Left colon (tissue), 2 donors: ENCODE measurements at places on chromosomes 3 and 15. TPM values are rescaled to one million over a fixed set of nuclear protein-coding genes. Genes with fewer than 3 reads are reported as not detected.

DNA sequence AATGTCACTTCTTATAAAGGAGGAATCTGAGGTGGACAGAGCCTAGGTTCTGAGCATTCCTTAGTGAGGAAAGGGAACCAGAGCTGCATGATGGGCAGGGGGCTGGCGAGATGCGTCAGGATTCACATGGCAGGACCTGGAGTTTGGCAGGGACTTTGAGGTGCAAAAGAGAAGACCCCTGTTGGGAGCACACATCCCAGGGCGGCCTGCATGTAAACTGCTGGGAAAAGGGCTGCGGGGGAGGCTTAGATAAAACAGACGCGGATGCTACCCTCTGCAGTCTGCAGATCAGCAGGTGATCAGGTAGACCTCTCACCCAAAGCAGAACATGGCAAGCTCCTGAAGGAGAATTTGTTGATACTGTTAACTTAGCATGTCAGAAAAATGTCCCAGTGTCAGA lies 168.4 kb downstream of the VGLL4 start:
- no peak for DNase-seq

DNA sequence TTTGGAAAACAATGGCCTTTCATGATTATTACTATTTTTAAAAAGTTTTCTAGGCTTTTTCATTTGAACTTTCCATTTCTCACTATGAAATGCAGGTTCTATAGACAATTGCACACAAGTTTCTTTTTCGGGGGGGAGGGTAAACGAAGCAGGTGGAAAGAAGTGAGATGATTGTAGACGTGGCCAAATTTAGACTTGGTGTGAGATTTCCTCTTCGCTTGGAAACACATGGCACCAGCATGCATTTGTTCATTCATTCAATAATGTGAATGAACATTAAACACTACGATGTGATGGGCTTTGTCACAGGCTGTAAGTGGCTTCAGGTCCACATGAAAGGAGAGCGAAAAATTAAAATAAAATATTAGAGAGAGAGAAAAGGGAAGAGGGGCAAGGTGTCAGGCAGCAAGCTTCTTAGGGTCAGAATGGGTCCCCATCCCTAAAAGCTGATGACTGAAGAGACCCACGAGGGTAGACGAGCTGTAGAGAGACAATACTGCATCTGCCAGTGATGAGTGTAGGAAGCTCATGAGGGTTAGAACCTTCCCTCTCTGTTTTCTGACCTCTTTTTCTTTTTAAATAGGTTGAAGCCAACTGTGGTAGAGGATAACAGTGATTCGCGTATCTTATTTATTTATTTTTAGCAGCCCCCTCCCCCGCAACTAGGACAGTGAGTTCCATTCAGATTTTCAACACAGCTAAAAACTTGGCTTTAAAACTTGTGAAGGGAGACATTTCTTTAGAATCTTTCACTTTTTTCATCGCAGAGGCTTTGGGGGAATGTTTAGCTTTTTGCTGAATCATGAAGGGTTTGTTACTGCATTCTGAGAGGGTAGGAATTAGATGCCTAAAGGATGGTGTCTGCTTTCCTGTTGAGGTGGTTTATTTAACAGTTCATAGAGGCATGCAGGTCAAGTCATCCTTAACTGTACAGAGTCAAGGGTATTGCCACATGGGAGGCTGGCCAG lies 36.2 kb downstream of the GAP43 start:
- no peak for DNase-seq

DNA sequence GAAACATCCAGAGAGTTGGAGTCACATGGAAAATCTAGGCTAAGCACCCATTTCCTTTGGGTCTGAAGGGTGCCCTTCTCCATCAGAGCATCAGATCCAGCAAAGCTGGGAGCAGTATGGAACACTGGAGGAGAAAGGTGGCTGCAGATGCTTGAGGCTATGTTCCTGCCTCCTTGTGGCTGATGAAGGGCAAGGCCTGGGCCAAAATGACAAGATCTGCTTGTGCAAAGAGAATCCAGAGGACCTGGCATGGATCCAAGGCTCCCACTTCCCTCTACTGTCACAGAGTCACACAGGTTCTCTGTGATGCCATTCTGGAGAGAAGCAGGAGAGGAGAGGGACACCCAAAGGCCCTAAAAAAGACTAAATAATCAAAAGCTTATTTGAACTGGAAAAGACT lies 9.2 kb upstream of the ATP8B4 start:
- peak; percentile 53 for DNase-seq

DNA sequence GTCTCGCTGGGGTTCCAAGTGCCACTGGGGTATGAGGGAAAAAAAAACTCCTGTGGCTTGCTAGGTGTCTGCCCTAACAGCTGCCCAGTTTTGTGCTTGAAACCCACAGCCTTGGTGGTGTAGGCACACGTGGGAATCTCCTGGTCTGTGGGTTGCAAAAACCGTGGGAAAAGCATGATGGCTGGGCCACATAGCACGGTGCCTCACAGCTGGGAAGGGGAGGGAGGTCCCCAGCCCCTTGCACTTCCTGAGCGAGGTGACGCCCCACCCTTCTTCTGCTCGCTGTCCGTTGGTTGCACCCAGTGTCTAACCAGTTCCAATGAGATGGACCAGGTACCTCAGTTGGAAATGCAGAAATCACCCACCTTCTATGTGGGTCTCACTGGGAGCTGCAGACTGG lies 144.3 kb downstream of the KBTBD8 start:
- DNase-seq: no peak

GRCh38 chr3:147297761-147298350 lies 108.5 kb downstream of the ZIC4 start:
- DNase-seq: no peak

DNA sequence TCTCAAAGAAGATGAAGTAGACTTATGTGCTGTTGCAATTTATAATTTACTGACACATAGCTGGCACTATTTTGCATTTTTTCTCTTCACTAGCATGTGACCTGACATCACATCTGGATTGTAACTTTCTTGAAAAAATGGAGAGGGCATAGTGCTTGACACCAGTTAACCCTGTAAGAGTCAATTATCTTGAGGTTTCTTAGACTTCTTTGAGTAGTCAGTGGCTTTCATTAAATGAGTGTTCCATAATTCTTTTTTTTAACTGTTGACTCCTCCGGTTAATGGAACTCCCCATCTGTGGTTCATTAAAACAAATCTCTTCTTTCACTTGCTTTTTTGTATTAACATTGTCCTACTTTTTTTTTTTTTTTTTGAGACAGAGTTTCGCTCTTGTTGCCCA lies 16.9 kb upstream of the PRKCI start:
- DNase-seq: no peak

DNA sequence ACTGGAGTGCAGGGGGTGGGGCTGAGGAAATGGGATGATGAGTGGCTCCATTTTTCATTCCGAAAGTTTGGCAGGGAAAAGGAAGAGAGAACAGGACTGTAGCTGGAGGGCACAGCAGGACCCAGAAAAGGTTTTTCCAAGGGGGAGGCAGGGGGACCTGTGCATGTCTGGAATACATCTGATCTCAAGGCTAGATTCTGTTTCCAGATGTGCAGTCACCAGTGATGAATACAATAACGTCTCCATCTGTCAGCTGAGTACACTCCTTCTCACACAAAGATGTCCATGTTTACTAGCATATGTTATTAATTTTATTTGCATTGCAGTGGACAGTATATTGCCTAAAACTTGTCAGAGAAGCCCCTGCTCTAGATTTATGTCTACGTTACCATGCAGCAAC lies 39.9 kb upstream of the PRTG start:
- DNase-seq: no peak

DNA sequence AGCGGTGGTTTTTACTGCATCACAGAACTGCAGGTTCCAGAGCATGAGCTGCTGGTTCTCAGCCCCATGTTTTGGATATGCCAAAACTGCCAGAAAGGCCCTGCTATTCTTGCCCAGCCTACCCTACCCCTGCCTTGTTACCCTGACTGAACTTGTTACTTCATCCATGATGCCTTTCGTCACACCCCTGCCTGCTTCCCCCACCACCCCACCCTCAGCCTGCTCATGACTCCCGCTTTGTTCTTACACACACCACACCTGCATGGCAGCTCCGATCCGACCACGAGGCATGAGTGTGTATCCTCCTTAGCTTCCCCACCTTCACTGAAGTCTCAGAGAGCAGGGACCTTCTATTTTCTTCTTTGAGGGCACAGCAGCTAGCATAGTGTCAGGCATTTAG lies 5.1 kb upstream of the TM4SF1 start:
- DNase-seq: no peak

GRCh38 chr3:30895329-30895728 lies 868 bp upstream of the GADL1 start:
- no peak for DNase-seq

DNA sequence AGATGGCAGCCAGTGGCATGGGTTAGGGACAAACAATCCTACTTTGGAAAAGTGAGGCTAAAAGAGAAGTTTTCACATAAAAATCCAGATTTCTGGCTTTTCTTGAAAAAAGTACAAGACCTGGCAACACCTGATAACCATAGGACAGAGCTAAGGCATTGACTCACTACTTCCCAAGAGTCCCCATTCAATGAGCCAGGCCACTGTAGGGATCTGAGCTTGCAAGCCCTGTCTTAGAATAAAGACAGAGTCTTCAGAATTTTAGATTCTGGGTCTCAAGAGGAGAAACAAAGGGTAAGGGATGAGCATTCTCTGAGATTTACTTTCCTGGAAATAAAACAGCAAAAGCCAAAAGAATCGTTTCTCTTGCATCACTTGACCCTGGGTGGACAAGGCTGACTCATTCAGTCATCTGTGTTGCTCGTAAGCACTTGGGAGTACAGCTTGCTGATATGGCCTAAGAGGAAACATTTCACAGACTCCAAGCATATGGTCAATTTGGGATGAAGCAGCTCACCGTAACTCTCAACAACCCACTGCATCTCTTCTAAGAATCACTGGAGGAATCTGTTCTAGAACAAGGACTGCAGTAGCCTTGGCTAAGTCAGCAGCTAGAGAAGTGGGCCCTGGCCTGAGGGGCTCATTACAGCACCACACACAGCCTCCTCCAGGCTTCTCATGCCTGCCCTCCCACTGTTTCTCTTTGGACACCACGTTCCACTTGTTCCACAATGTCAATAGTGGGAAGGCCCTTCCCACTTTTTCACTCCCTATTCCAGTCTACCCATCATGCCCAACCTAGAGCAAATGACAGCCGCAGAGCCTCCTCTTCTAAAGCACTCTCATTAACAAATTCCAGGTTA lies 86.2 kb downstream of the RFTN1 start:
- DNase-seq: no peak

GRCh38 chr3:190299969-190300368 lies 22.3 kb downstream of the CLDN1 start:
- no peak for DNase-seq

DNA sequence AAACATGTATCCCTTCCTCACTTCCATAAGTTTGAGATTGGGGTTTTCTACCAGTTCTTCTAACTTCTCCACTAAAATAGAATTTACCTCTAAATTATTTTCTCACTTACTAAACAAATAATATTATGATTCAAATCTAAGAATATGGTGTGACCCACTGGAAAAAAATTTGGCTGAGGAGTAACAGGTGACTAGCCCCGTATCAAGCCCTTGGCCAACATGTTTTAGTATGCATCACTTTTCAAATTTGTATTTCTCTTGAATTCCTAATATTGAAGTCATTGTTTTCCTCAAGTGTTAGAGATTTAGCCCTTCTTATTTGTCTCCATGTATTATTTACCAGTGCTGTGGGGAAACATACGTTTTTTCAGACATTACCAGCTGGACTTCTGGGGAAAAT lies 759.4 kb downstream of the NSUN3 start:
- no peak for DNase-seq

DNA sequence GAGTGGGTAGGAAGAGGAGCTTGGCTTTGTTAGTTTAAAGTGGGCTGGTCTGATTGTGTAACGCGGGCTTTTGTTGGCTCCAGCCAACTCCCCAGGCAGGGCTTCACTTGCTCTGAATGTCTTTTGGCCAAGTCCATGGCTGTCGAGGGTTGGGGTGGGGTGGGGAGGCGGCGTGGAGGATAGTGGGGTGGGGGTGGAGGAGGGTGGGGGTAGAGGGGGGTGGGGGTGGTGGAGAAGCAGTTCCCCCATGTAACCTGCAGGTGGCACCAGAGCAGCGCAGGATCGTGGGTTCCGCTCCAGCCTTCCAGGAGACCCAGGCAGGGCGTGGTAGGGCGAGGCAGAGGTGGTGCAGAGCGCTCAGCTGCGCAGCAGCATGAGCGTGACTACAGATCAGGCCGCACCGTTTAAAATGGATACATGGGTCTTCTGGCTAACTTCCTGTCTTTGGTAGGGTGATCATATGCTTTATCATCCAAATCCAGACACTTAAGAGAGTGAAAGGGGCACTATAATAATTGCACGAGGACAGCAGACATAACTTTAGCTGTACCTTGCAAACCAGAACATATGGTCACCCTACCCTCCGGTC lies 28.3 kb downstream of the GOLGA6A start:
- peak; percentile 82 for DNase-seq

GRCh38 chr15:37131621-37132020 lies 31.3 kb upstream of the MEIS2 start:
- DNase-seq: no peak

- no peak for DNase-seq
These were observed 713.9 kb upstream of the GBE1 start for GRCh38 chr3:82475306-82475705.

DNA sequence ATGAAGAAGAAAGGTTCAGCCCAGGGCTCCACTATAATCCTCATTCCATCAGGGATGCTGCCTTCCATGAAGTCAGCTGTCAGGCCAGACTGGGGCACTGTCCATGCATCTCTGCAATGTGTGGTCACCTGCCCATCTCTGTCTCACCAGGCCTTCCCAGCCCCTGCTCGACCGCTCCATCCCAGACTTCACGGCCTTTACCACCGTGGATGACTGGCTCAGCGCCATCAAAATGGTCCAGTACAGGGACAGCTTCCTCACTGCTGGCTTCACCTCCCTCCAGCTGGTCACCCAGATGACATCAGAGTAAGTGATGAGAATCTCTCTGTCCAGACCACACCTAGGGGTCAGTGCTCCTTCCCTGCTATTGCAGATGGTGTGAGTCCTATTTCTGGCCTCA lies 454.1 kb downstream of the EPHB1 start:
- no peak for DNase-seq

GRCh38 chr3:50594253-50594785 lies 17.3 kb downstream of the CISH start:
- DNase-seq: no peak

The NR2E3 gene
- 0.20 TPM for total RNA-seq

The FAN1 gene
- 8.4 TPM for total RNA-seq

The A4GNT gene
- total RNA-seq: not detected

The UPK1B gene
- total RNA-seq: not detected

The CCDC9B gene
- total RNA-seq: 43.5 TPM

The CNTN3 gene
- total RNA-seq: 8.4 TPM
